ENCODE measurements at places on chromosomes 11 and 22.
A peak's percentile ranks its signal among the peaks of the same experiment; 100 is the strongest.

DNA sequence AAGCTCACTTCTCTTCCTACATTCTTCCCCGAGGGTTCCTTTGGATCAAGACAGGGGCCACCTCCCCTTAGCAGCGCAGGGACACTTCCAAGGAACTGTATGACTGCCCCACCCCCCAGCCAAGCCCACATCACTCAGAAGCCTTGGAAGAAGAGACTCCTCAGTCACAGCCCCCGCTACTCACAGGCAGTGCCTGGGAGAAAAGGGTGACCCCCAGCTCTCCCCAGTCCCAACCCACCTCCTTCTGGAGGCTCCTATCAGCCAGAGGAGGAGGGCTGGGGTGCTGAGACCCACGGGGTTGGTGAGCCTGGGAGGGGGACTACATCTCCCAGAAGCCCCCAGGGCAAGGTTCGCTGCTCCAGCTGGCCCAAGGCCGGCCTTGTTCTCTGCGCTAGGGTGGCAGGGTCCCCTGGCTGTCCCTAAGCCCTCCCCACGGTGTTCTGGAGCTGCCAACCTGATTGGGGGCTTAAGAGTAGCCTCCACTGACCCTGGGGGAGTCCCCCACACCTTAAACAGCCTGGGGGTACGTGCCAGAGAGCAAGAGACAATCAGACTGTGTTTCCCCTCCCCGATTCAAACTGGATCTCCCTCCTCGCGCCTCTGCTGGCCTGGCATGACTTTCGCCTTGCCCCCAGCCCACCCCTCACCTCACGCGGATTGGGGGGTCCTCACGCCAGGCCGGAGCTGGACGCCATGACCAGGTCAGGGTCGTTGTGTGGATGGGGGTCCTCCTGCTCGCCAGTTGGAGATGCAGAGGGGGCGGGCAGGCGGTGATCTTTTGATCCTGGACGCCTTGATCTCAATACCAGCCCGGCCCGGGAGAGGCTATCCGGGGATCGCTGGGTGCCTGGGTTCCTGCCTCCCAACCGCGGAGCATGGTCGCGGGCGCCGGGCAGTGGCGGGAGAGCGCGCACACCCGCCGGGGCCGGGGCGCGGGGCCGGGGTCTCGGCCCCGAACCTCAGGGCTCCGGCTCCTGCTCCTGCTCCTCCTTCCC is 838 bp downstream of the BCL9L start:
- no peak for DNase-seq

DNA sequence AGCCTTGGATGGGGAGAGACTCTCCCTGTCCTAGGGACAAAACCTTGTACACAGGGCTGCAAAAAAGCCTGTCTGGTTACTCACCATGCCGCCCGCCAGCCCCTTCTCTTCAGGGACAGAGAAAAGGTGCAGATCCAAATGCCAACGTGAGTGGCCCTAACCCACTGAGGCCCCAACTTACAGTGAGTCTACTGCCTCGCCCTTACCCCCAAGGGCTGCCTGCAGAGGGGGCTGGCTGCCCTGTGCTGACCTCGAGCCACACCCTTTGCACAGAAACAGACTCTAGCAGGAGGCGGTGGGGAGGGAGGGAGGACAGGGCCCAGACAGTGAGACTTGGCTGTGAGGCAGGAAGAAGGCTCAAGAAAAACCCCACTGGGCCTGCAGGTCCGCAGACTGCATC is 13.6 kb upstream of the CHST1 start:
- no peak for DNase-seq

GRCh38 chr11:58905721-58906547 is 33.4 kb upstream of the GLYATL1 start:
- peak; percentile 43 for DNase-seq

DNA sequence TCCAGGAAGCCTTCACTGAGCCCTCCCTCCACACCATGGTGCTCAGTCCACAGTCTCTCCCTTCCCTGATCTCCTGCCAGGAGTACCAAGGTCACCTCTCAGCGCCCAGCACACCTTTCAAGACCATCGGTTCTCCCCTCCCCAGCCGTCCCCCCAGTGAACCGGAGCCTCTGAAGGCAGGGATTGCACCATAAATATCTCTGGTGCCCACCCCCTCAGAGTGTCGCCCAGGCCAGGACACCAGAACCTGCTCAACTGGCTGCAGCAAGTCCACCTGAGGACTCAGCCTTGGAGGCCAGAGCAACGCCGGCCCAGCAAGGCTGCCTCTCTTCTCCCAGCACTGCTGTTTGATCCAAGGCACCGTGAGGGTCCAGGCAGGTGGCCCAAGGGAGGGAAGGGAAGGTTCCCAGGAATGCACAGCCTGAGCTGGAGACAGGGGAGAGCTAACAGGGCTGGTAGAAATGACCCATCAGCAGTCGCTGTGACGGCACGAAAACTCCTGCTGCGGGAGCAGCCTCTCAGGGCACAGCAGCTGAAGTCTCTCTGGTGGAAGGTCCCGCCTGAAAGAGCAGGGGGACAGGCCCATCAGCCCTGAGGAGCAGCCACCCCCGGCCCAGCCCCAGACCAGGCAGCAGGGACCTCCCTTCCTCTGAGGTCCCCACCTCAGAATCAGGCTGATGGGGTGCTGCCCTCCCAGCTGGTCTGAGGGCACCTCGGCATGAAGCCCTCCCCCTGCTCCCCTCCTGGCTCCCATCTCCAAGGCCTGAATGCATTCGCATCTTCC is 80.3 kb downstream of the BUD13 start:
- no peak for DNase-seq

DNA sequence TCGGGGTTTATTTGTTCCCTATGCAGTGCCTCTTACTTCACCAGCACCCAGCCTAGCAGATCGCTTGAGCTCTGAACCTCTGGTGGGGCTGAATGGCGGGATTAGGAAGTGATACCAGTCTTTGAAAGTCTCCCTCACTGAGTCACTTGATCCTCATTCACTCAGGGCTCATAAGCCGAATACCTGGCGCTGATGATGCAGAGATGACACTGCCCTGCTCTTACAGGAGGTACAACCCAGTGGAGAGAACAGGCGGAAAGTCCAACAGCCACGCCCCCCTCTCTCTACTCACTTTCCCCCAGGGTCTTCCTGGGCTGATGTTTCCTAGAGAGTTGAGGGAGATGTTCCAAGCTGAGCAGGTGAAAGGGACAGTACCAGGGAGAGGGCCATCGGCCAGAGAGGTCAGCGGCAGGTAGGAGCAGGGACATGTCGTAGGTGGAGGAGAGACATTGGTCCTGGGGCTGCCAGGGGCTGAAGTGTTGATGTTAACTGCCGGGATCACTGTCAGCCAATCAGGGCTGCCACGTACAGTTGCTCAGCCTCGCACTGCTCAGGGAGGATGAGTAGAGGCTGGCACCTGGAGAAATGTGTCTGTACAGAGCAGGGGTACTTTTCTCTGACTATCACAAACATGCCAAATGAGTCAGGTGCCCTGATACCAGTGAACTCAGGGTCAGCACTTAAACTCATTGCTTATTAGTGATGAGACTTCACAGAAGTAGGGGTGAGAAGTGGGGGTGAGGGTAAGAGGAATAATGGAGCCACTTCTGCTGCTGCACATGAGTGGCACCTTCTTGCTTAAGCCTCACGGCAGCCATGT is 9.9 kb upstream of the APOBEC3A start:
- DNase-seq: no peak

DNA sequence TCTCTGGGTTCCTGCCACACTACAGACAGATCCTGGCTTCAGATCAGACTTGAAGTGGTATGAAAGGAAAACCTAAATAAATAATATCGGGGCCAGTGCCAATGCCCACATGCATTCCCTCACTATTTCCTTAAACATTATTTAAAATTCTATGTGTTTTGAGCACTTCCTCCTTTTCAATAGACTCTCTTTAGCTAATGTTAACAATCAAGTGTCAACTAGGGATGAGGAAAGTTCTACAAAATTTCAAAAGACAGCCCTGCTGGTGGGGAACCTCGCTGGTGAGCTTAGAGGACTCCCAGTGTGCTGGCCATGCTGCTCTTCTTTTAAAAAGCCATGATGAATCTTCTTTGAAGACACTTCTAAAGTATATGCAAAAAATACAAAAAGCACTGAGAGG is 87.5 kb downstream of the ENTHD1 start:
- no peak for DNase-seq

- no peak for DNase-seq
Measured at GRCh38 chr11:102289592-102289991, 27.7 kb upstream of the BIRC3 start.

GRCh38 chr11:131854391-131854790 is 484.0 kb downstream of the NTM start:
- DNase-seq: no peak

DNA sequence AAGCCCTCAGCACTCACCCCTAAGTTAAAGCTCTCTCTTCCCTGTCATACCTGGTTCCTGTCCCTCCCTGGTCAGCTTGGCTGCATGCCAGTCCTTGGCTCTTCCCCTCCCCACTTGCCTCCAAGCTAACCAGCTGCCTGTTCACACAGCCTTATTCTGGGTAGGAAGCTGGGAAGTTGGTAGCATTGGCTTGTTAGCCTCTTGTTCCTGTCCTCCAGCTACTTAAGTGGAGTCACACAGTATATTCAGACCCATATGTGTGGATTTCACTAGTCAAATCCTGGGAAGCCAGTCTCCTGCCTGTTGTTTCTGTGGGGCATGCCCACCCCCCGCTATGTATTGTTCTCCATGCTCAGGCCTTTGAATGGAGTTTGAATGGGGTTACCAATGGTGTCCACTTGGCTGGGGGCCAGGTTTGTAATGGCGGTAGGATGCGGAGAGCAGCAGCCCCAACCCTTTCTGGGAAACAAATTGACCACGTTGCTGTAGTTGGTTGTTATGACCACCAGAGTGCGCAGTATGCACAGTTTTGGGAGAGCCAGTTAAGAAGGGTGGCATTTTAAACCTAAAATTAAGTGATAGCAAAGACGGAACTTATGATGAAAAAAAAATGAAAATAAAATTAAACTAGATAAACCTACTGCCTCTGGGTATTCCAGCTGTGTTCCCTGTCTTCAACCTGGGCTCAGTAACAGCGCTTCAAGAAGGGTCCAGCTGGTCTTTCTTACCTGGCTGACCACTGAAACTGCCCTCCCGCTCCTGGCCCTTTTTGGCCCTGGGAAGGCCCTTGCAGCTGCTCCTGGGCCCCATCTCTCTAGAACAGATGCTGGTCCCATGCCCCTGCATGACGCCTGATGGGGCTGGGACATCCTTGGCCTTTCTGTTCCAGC is 10.7 kb upstream of the RPS3 start:
- DNase-seq: no peak

DNA sequence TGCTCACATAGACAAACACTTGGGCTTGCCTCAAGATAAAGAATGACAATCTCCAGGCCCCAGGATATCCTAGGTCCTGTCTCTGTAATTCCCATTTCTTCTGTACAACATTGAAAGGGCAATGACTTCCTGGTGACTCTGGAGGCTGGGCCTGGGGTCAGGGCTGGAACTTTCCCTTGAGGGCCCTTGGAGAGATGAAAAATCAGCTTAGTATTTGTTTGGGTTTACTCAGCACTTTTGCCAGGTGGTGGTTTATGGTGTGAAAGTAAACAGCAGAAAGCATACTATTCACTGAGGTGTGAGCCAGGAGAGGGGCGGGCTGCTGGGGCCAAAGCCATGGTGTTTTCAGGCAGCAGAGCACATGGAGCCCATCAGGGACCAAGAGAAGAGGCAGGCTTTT is 214.7 kb upstream of the NARS2 start:
- DNase-seq: no peak

DNA sequence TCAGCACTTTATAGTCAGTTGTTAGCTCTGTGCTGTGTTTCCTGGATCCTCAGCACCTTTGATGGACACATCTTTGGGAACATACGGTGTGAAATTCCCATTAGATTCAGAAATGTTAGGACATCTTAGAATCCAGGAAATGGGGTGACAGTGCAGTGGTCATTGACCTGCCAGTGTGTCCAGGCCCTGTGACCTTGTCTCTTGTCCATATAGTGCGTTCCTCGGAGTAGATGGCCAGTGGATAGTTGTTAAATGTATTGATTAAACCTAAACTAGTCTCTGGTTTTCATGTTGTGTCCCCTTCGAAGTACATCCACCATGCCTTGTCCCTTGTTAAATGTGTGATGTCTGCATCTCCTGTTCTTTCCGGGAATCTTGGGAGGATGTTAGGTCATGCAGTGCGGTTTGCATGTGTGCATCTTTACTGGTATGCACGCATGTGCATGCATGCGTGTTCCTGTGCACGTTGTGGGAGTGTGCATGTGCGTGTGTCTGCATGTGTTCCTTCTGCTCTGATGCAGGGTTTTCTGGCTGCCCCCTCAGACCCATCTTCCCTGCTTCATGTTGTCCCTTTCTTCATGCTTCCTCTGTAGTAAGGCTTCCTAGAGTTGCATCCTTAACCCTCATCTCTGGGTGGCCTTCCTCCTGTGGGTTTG is 4.0 kb downstream of the DGCR8 start:
- no peak for DNase-seq

DNA sequence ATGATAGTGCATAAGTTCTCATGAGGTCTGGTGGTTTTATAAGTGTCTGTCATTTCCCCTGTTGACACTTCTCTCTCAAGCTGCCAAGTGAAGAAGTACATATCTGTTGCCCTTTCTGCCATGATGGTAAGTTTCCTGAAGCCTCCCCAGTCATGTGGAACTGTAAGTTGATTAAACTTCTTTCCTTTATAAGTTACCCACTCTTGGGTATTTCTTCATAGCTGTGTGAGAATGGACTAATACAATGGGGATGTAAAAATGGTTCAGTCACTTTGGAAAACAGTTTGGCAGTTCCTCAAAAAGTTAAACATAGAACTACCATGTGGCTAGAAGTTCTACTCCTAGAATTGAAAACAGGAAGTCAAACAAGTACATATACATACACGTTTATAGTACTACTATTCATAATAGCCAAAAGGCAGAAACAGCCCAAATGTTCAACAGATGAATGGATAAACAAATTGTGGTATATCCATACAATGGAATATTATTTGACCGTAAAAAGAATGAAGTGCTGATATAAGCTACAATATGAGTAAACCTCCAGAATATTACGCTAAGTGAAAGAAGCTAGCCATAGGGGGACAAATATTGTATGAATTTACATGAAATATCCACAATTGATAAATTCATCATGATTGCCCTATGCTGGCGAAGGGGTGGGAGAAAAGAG is 16.0 kb upstream of the DKK3 start:
- no peak for DNase-seq

DNA sequence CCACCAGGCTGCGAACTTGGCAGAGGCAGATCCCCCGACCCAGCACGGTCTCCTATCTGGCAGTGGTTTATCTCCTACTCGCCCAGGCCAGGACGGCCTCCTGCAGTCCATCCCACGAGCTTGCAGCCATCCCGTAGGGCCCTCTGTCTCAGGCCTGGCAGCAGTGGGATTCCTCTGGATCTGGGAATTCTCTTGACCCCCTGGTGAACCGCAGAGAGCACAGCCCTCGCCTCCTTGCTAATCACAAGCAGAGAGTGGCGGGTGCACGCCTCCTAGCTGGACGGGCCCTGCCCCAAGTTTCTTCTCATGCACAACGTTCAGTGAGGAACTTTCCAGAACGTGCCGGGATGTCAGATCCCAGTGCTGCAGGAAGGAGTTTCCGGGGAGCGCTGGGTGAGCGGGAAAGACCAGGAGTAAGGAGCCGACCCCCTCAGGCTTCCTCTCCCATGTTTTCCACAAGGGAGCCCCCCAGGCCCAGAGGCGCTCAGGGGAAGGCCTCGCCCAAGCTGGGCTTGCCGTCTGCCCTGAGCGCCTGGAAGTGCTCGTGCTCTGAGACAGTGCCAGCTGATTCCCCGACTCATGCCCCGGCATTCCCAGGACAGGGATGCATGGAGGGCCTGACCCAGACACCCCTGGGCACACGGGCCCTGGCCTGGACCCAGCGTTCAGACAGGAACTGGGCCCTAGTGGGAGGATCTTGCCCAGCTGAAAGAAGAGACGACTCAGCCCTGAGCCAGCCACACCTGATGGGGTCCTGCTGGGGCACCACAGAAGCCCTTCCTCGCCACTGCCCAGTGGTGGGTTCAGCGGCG is 24.6 kb downstream of the IGF2 start:
- no peak for DNase-seq

All from GOT3 (cell line).